ENCODE measurements at places on chromosomes 16 and 17.

GRCh38 chr16:8962393-8963009 lies 1.2 kb downstream of the USP7 start:
- DNase-seq = peak; percentile 28

DNA sequence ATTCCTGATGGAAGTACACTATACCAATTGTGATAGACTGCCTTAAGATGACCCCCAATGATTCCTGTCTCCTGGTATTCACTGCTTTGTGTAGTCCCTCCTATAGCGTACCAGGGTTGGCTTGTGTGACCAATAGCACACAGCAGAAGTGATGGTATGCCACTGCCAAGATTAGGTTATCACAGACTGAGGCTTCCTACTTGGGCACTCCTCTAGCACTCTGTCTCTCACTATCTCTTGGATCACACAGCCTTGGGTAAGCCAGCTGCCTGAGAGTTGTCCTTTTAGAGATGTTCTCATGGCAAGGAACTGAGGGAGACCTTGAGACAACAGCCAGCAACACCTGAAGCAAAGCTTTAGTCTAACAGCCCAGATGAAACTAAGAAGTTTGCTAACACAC lies 12.7 kb upstream of the AMFR start:
- DNase-seq = no peak

- DNase-seq = no peak
Measured at GRCh38 chr17:83178533-83179304, 99.3 kb downstream of the METRNL start.

DNA sequence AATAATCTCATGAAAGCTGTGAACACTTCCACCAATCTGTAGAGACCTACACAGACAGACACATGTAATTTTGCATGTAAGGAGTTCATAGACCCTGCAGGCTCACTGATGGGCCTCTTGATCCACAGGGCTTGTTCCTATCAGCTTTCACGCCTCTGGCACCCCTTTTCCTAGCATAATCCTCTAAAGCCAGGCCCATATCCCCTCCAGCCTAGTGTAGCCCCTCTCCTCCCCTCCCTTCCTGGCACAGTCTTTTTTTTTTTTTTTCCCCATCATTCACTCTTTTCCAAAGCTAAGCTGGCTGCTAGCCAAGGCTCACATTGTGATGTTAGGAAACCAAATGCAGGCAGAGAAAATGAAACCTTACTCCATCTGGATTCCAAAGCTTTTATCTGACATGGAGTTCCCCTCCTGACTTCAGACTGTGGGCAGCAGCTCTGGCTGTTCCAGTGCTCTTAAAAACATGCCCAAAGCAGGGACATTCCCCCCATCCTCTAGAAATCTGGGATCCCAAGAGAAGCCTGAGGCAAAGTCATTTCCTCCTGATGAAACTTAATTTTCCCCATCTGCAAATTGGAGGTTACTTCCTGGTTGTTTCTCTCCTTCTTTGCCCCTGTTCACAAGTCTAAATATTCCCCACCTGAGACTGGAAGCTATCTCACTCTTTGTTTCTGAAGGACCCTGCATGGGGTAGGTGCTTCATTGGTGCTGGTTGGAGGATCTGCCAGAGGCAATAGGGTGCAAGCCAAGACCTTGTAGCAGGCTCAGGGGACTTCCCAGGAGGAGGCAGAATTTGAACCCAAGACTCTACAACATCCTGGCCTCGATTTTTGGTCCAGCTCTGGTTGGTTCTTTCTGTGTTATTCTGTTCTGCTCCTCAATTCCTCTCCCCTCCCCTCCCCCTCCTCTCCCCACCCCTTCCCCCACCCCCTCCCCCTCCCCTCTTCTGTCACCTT lies 9.9 kb upstream of the CCL5 start:
- DNase-seq = peak; percentile 85

GRCh38 chr16:12829096-12829888 lies 25.6 kb upstream of the CPPED1 start:
- DNase-seq = no peak

DNA sequence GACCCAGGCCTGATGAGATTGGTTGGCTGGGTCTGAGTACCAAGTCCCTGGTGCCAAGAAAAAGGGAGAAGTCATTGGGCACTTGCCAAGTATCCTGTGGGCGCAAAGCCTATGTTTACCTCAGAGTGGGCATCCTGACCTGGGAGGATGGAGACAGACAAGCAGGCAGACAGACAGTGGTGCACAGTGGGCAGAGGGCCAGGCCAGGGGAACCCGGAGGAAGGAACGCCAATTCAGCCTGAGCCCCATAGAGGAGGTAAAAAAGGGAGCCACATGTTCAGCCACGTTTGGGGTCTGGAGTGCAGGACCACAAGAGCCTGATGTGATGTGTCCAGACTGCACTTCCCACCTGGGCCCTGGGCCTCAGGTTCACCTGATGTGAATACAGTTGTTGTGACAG lies 5.4 kb downstream of the PHKG2 start:
- no peak for DNase-seq

- DNase-seq = no peak
Measured at GRCh38 chr16:86283944-86284343, 226.4 kb upstream of the FOXF1 start.

DNA sequence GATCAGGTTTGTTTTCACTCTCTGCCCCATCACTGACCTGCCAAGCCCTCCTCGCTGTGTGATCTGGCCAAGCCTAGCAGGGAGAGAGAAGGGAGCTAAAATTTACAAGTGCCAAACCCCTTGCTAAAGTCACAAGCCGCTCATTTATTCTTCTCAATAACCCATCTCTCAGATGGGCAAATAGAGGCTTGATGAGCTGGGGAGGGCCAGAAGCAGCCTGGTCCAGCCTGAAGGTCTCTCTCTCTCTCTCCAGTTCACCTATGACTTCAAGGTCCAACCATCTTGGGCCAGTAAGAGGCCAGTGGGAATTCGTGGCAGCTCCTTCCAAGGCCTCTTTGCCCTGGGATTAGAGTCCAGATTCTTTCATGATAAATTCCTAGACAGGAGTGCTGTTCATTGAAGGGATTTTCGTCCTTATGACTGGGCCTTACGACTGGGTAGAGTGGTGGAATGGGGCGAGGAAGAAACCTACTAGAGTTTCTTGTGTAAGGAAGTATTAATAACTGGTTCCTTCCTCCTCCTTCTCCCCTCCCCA lies 3.4 kb downstream of the CA7 start:
- no peak for DNase-seq

DNA sequence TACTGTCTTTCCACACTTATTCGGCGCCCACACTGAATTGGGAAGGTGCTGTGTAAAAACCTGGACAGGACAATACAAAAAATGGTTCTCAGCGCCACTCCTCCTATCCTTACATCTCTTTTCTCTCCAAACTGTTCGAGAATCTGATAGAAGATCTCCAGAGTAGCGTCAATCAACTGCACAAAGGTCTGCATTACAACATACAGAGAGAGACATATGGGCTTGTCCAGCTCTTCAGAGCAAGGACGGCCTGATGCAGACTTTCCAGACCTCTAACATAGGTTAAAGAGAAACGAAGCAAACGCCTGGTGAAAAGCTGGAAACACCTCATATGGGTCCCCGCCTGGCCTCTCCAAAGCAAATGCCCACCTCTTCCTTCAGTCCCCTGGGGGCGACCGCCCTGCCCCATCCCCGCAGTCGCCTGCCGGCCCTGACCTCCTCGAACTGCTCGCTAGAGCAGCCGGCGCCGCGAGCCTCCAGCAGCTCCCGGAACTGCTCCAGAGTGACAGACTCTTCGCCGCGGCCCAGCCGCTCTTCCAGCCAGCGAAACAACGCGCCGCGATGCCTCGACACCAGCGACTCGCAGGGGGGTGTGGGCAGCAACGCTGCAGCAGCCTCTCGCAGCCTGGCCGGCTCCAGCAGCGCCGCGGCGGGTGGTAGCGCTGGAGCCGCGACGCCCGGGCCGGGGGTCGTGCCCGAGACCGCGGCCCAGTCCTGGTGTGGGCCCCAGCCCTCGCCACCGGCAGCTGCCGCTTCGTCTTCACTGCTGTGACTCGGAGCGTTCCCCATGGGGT lies 526 bp downstream of the ZZEF1 start:
- DNase-seq = peak; percentile 51

GRCh38 chr17:14332331-14332730 lies 31.4 kb downstream of the HS3ST3B1 start:
- no peak for DNase-seq

DNA sequence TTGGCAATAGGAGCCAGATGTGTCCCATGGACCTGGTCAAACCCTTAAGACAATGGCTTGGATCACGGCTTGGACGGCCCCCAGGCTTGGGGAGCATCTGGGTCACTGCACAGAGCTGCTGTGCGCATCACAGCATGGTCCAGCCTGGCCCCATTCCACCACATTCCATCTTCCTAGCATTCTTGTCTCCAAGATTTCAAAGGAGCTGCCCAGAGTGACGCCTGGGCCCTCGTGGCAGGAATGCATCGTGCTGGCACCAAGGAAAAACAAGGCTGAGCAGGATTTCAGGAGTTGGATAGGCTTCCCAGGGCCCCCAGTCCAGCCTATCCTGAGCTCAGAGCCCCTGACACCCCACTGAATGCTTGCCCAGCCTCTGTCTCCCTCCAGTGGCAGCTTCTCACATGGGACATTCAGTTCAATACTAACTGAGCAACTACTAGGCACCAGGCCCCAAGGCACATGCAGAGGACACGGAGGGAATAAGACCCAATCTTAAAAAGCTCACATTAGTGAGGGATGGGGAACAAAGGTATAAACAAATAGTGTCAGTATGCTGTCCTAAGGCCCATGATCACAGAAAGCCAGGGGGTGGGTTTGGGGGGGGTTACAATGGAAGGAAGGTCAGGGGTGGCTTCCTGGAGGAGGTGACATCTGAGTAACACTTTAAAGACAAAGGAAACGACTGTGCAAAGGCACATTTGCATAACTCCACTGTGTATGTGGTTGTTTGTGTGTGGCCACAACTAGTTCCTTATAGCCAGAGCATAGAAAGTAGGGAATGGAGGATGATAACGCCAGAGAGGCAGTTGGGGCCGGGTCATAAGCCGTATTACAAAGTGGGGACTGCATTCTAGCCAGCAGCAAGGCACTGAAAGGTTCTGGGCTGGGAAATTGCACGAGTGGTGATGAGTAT lies 34.1 kb downstream of the TK2 start:
- DNase-seq = peak; percentile 66

Data from iris pigment epithelial cell (primary cell).